GM04503 (cell line): ENCODE measurements at places on chromosomes 12 and 14.

DNA sequence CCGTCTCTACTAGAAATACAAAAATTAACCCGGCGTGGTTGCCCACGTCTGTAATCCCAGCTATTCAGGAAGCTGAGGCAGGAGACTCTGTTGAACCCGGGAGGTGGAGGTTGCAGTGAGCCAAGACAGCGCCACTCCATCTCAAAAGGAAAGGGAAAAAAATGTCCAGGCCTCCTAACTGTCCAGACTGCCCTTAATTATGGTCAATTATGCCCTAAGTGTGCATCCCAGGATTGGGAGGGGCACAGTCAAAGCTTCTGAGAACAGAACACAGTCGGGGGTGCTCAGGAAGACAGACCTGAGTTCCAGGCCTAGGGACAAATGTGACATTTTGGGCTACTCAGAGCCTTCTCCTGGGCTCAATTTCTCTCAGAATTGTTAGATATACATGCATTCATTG, 31.8 kb upstream of the SMUG1 start:
- DNase-seq = no peak

- DNase-seq = no peak
Observed at GRCh38 chr14:101706509-101707067, 54.9 kb upstream of the PPP2R5C start.

- DNase-seq = no peak
Observed at GRCh38 chr14:101509730-101510371, 51.4 kb upstream of the DIO3 start.

GRCh38 chr12:92722897-92723296, 20.1 kb downstream of the PLEKHG7 start:
- no peak for DNase-seq

DNA sequence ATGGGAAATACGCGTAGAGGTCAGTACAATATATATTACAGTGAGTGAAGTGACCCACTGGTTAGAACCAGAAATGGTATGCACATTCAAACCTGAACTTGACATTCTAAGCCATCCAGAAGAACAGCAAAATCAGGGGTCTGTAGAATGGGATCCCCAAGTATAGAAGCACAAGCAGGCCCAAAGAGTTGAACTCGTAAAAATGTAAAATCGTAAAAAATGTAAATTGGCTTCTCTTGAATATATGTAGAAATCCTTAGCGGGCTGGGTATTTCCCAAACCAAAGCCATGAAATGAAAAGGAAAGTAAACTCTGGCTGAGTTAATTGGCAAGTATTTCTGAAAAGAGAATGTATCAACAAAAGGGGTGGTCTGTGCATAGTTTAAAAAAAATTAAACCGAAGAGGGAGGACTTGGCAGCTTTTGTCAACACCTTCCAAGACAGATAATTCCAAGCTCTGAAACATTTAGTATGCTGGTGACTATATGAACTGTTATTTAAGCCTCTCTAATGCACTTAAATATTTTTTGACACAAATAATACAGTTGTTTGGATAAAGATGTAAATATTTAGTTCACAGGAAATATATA, 1505.6 kb upstream of the FLRT2 start:
- no peak for DNase-seq

DNA sequence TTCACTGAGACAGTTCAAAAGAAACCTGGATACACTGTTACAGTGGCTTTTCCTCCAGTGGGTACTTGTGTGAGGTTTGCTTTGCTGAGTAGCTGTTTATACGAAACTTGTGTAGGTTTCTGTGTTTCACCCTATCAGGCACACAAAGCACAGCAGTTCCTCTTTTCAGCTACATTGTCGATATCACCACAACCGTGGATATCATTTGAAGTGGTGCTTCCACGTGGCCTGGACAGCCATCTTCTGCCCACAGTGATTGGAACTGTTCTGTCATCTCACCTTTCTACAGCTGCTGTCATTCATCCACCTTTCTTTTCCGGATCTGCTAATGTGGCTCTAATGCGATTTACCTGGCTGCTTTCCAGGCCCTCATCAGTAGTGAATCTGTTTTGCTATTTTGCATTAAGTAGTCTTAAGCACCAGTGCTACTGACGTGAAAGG, 368.8 kb downstream of the SYT1 start:
- DNase-seq = no peak

- DNase-seq = no peak
Observed at GRCh38 chr14:24866067-24866639, 183.8 kb downstream of the STXBP6 start.

- DNase-seq = no peak
Observed at GRCh38 chr14:33710273-33710672, 240.6 kb downstream of the EGLN3 start.

DNA sequence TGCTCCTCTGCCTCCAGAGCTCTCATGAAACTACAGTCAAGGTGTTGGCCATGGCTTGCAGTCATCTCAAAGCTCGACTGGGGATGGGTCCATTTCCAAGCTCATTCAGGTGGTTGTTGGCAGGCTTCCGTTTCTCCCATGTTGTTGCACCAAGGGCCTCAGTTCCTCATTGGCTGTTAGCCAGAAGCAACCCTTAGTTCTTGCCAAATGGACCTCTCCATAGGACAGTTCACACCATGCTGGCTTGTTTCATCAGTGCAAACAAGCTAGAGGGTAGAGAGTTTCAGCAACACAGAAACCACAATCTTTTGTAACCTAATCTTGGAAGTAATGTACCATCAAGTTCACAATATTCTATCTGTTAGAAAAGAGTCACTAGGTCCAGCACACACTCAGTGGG, 22.7 kb upstream of the PPM1A start:
- DNase-seq = no peak

GRCh38 chr12:79692860-79693577, 2.3 kb upstream of the PAWR start:
- no peak for DNase-seq

GRCh38 chr14:94540031-94540794, 21.0 kb upstream of the SERPINA4 start:
- DNase-seq = no peak

GRCh38 chr14:95675486-95675885, 10.7 kb upstream of the TCL1B start:
- DNase-seq = no peak

DNA sequence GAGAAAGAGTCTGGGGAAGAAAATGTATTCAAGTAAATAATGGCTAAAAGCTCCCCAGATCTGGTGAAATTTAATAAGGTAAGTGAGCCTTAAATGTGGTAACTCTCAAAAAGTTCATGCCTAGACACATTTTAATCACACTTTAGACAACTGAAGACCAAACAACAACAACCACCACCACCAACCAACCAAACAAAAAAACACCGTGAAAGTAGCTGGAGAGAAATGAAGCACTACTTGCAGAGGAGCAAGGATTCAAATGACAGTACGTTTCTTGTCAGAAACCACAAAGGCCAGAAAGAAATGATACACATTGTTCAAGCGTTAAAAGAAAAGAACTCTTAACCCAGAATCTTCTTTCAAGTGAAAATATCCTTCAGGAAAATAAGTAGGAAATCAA, 208.3 kb downstream of the MYRFL start:
- no peak for DNase-seq

DNA sequence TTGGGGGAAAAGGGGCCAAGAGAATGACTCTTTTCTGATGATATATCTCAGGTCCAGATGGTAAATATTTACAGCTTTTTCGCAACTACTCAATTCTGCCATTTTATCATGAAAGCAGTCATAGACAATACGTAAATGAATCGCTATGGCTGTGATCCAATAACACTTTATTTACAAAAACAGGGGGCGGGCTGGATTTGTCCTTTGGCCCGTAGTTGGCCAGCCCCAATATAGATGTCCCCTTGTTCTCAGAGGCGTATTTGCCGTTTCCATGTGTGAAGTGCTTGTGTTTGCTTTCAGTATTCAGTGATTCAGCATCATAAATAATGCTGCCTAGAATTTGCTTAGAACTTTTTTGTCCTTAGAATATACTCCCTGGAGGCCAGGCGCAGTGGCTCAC, 77.2 kb downstream of the CCDC92 start:
- DNase-seq = no peak

DNA sequence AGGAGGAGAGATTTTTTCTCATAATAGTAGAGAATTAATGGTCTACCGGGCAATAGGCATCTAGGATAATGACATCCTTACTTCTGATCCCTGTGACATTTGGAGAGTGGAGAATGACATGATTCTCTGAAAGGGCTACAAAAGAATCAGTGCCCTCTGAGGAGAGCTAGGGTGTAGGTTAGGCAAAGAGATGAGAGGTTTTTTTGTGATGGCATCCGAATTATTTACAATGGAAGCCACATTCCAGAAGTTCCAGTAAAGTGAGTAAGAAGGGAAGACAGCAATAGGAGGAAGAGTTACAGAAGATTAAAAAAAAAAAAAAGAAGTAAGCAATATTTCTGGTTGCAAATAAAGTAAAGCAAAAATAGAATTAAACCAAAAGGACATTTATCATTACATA, 478.0 kb downstream of the RMST start:
- DNase-seq = no peak

GRCh38 chr12:29152223-29152868, 3.3 kb downstream of the FAR2 start:
- DNase-seq = no peak

GRCh38 chr12:62928632-62929031, 6.3 kb downstream of the PPM1H start:
- DNase-seq = no peak

DNA sequence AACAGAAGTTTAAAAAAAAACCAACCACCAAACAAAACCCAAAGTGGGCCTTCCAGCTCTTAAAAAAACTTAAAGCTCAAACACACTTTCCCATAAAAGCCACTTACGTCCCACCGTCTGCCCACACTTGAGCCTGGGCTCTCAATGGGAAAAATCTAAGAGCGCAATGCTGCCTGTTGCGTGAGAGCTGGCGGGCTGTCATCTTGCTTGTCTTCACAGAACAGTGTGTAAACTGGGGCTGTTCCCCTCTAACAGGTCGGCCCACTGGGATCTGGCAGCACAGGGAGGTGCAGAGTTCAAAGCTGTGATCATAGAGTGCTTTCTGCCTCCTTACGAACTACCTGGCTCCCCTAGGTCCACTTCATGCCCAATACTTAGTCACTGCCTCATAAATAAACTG, 80.0 kb downstream of the DICER1 start:
- DNase-seq = no peak

GRCh38 chr12:52391618-52392002, 6.2 kb upstream of the KRT84 start:
- no peak for DNase-seq

GRCh38 chr12:130526813-130527212, 189.1 kb downstream of the PIWIL1 start:
- no peak for DNase-seq
